ENCODE measurements at places on chromosomes 12 and 14.

- DNase-seq, result no peak
Measured at GRCh38 chr14:70699646-70700045, 57.9 kb downstream of the TTC9 start.

- no peak for DNase-seq
Measured at GRCh38 chr14:83320837-83321236, 1787.2 kb upstream of the SEL1L start.

GRCh38 chr14:68195126-68195525 lies 375.5 kb downstream of the RAD51B start:
- DNase-seq, result no peak

GRCh38 chr14:73731111-73731510 lies 16.9 kb upstream of the PNMA1 start:
- DNase-seq, result no peak

DNA sequence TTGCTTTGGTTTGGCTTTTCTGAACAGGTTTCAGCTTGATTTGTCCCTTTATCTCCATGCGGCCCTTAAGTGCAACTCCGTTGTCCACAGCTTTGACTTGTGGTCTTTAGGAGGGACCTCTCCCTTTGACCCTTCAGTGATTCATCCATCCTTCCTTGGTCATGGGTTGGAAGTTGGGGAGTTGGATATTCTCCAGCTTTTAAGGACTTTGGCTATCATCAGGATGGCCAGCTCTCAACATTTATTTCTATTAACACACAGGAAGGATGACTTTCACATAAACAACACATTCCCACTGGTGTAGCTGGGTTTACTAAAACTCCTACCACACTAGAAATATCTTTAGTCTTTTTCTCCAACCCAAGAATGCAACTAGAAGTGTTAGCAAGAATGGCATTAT lies 50.9 kb upstream of the E2F7 start:
- no peak for DNase-seq

GRCh38 chr14:56297449-56297848 lies 179.2 kb downstream of the PELI2 start:
- no peak for DNase-seq

GRCh38 chr12:92571844-92572543 lies 130.8 kb upstream of the PLEKHG7 start:
- no peak for DNase-seq

DNA sequence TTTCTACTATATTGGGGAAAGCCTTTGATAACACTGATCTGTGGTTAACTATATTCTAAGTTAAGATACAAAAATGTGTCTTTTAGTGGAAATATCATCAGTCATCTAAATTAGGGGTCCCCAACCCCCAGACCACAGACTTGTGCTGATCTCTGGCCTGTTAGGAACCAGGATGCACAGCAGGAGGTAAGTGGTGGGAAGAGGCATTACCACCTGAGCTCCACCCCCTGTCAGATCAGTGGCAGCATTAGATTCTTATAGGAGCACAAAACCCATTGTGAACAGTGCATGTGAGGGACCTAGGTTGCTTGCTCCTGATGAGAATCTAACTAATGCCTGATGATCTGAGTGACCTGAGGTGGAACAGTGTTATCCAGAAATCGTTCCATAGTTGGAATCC lies 28.3 kb upstream of the LIN7A start:
- no peak for DNase-seq

DNA sequence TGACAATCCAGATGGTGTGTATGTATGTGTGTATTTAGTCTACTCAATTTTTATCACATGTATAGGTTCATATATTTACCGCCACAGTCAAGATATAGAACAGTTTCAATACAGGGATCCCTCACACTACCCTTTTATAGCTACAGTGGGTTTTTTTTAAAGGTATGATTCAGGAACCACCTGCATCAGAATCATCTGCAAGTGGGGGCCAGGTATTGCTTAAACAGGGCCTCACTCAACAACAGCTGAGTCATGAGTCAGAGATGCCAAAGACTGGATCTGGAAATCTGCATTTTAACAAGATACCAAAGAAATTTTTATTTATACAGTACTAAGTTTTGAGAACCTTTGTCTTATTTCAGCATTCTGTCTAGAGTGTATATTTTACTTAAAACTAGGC lies 117.6 kb downstream of the SLC35F4 start:
- DNase-seq, result no peak

DNA sequence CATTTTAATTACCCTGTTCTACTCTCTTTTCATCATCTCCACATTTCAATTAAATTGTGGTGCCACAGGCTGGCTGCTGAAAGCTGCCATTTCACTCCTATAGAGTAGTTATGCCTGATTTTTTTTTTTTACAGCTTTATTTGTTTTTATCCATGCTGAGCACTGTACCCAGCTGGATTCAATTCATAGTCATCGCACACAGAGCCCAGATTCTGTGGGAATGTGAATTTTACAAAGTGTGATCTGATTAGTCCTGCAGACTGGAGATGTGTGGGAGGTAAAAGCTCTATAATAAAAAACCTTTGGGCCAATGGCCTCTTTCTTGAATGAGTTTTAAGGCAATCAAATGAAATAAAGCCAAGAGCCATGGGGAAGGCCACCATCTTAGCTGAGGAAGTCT lies 190.2 kb downstream of the ANO4 start:
- no peak for DNase-seq

DNA sequence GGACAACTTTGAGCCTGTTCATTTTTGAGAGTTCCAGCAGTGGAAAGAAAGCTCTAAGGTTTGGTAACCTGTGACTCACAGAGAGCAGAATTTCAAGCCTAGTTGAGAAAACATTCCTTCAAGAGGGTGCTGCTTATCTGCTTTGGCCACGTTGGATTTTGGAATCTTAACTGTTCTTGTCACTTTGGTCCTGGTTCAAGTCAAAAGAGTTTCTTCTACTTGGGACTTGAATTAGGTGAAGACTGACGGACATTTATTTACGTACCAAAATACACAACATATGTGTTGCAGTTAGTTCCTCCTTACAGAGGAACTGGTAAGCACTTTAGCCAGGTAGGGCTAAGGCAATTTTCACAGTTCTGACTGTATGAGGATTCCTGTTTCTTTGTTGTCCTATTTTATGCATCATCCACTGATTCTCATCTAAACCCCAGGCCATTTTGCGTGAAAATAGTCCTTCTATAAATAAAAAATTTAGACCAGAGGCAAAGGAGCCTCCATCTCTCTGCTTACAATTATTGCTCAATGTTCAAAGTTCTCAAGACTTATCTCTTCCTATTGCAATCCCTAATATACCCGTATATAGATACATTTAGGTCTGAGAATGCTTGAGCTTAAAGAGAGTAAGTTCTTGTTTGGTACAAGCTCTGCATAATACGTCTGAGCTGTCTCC lies 580.9 kb downstream of the DIO2 start:
- no peak for DNase-seq

DNA sequence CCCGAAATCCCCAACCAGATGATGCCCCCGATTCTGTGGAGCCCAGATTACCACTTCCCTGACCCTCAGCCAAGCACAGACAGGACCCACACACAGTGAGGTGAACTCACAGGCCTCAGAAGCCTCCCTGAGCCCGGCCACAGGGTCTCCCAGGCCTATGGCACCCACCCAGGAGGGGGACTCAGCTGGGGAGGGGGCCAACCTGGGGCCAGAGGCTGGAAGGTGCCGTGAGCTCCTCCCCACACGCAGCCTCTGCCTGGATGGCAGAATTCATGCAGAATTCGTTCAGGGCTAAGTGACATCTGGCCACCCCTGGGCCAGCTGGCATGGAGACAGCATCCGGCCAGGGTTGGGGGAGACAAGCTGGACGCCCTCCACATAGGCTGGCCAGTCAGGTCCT lies 11.8 kb downstream of the TMEM179 start:
- DNase-seq, result no peak

DNA sequence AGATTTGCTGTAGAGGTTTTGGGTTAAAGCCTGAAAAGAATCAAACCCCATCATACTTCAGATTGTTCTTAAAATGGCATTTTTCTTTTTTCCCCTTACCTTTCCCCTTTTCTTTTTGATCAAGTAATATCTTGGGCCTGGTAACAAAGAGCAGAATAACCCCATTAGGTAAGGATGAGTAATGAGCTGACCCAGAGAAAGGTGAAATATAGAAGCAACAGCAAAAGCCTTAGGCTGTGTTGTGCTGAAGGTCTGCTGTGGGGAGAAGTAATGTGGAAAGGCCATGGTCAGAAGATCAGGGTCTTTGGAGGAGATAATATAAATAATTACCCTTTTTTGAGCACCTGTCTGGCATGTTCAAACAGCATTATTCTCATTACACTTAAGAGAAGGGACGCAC lies 42.3 kb downstream of the MIA2 start:
- DNase-seq, result no peak

DNA sequence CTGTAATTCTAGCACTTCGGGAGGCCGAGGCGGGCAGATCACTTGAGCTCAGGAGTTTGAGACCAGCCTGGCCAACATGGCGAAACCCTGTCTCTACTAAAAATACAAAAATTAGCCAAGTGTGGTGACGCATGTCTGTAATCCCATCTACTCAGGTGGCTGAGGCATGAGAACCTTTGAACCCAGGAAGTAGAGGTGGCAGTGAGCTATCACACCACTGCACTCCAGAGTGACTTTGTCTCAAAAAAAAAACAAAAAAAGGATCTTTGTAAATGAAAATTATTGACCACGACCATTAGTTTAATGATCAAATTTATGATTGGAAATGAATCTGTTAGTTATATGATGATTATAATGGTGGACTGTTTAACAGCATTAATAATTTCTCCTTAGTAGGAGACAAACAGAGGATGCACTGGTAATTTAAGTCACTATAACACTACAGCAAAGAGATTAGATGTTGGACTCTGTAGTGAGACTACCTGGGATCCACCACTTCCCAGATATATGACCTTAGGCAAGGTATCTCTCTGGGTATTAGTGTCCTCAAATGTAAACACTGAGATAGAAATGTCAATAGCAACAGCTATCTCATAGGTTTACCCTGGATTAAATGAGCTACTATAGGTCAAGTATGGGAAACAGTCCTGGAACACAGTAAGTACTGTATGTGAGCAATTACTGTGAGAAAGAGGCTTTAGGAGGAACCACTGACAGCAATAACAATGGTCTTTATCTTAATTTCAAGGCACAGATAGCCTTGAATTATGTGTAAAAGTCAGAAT lies 214.7 kb downstream of the NOVA1 start:
- DNase-seq, result no peak

DNA sequence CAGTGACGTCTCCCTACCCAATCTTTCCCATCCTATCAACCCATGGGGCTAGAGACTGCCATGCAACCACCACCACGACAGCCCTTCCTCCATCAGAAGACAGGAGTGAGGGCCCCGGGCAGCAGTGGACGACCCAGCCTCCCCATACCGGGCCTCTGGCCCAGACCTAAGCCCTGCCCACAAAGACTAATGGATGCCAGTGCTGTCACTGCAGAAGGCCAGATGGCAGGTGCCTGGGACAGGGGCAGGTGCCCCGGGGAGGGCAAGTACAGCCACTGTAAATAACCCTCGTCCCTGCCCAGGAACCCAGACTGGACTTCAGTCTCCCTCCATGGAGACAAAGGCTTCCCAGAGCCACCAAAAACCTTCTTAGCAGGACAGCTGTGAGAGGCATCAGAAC lies 20.3 kb upstream of the HSPB8 start:
- DNase-seq, result no peak

DNA sequence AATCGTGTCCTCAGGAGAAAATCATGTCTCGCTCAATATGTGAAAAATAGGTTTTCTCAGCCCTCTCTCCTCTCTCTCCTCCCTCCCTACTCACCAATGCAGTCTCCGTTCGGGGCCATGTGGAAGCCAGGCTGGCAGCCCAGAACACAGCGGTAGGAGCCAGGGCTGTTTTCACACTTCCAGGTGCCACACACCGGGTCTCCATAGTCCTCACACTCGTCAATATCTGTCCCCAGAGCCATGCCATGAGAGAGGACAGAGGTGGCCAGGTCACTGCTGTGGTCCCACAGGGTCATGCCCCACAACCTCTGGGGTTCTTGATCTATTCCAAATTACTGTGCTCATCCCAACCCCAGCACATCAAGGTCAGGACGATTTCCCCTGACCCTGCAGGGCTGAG lies 13.5 kb downstream of the ISCA2 start:
- no peak for DNase-seq

GRCh38 chr14:31449971-31450610 lies 7.2 kb downstream of the DTD2 start:
- no peak for DNase-seq

- DNase-seq, result no peak
Measured at GRCh38 chr12:15603474-15604085, 185.6 kb downstream of the EPS8 start.

GRCh38 chr12:124621296-124621660 lies 53.9 kb upstream of the NCOR2 start:
- no peak for DNase-seq

DNA sequence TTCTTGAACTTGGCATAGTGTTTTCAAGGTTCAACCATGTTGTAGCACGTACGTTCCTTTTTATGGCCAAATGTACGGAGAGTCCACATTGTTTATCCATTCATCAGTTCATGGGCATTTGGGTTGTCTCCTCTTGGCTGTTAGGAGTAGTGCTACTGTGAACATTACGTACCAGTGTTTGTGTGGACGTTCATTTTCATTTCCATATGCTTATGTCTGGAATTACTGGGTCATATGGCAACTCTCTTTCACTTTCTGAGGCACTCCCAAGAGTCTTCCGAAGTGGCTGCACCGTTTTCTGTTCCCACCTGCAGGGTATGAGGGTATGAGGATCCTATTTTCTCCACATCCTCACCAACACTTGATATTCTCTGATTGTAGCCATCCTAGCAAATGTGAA lies 49.1 kb upstream of the TSPAN9 start:
- DNase-seq, result no peak

GRCh38 chr14:100424504-100425428 lies 101.6 kb downstream of the SLC25A47 start:
- no peak for DNase-seq

DNA sequence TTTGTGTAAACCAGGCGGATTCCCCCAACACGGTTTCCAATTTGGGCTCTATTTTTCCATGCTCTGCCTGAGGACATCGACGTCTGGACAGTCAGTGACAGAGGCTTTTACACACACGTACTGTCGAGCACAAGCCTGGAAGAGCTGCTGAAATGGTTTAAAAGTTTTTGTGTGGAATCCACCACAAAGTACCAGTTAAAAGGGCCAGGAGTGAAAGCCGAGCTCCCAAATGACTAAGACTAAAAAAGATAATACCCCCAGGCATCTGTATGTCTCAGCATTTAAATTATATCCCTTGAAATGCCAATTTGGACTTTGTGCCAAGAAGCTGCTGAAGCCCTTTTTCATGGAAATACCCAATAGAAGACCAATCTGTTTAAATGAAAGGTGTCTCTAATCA lies 173.2 kb downstream of the EGLN3 start:
- no peak for DNase-seq

DNA sequence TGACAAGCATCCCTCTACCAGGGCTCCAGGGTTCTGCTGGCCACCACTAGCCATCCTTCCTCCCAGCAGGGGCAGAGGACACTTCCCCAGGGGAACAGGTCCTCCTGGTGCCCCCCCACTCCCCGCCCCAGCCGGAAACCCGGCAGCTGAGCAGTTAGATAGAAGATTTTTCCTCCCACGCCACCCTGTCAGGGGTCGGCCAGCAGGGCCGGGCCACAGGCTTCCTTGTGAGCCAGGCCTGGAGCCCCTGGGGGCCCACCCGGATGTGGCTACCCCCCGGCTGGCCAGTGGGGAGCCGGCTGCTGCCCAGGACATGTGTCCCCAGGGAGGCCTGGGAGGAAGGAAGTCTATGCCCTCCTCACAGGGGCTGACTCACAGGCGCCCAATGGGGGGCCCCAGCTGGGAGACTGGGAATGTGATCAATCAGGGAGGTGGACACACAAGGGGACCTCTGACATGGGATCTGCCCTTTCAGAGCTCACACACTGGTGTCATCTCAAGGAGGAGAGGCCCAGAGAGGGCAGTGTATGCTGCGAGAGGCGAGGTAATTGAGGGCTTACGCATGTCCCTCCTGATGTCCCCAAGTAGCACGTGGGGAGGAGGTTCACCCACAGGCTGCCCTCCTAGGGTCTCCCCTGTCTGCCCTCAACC lies 4.2 kb downstream of the SH2B3 start:
- DNase-seq, result no peak

All from stimulated activated CD8-positive, alpha-beta memory T cell treated with anti-CD3 and anti-CD28 coated beads, Interleukin-4, amount 100 ng/mL, for 1 hour (primary cell).